Right hindlimb (tissue), 1 donor: ENCODE measurements at places on chromosomes 11 and 22.

DNA sequence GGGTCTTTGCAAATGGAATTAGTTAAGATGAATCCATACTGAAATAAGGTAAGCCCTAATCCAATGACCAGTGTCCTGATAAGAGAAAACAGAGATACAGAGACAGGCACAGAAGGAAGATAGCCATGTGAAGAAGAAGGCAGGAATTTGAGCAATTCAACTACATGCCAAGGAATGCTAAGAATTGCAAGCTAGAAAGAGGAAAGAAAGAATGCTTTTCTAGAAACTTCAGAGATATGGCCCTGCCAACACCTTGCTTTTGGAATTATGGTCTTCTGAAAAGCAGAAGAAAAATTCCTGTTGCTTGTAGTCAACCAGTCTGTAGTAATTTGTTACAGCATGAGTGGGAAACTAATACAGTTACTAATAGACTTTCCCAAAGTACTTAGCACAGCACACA, 111.3 kb downstream of the SLC17A6 start:
- DNase-seq, result no peak

DNA sequence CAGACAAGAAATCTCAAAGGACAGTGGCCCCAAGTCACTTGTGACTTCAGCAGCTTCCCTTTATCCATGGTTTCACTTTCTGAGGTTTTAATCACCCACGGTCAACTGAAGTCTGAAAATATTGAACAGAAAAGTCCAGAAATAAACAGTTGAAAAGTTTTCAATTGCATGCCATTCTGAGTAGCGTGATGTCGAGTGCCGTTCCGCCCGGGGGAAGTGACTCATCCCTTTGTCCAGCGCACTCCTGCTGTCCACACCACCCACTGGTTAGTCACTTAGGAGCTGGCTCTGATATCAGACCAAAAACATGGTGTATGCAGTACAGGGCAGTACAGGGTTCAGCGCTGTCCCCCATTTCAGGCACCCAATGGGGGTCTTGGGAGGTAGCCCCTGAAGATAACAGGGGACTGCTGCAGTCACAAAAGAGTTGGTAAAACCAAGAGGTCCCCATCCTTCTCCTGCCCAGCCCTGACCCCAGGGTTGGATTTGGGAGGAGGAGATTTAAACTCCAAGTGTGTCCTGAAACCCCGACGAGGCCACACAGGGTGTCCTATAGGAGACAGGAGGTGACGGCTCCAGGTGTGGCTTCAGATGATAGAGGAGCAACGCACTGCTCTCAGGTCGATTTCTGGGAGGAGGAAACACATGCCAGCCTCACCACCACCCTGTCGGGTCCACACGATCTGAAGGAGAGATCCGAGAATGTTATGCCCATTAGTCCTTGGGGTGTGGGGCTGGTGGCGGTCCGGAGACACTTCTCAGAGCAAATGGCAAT, 390.1 kb downstream of the CTTN start:
- DNase-seq, result no peak

DNA sequence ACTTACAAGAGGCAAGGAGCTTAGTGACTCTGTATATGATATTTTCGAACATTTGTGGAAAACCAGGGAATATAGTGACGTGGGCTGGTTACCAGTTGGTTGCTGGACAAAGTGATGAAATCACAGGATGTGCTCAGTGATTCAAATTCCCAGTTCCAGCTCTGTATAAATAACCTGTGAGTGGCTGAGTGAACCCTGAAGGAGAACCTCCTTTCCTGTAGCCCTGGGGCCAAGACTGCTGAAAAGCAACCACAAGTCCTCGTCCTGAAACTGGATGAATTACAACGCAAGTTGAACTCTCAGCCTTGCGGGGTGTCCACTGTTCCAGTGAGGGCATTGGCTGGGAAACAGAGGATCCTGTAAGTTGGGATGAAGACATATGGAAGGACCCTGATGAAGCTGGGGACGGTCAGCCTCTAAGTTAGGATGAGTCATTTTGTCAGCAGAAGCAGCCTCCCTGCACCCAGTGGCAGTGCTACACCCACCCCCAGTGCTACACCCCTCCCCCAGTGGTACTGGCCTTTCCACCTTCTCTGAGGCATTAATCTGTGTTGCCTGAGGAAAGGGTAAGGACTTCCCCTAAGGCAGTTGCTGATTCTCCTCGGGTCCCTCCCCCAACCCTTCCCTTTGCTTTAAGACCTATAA, 22.0 kb upstream of the CD81 start:
- DNase-seq, result no peak

DNA sequence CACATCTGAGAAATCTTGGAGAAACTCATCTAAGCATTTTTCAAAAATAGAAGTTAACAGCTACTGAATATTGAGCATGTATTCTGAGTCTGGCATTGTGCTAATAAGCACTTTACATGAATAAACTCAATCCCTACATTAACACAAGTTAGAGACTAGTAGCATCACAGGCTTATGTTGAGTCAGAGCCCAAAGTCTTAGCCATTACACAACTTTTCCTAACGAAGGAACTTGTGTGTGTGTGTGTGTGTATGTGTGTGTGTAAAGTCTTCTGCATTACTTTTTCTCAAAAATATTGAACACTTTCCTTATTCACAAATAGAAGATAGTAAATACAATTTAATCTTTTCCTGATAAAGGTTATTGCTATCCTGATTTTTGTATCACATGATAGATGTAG, 8.7 kb upstream of the CLPB start:
- no peak for DNase-seq

DNA sequence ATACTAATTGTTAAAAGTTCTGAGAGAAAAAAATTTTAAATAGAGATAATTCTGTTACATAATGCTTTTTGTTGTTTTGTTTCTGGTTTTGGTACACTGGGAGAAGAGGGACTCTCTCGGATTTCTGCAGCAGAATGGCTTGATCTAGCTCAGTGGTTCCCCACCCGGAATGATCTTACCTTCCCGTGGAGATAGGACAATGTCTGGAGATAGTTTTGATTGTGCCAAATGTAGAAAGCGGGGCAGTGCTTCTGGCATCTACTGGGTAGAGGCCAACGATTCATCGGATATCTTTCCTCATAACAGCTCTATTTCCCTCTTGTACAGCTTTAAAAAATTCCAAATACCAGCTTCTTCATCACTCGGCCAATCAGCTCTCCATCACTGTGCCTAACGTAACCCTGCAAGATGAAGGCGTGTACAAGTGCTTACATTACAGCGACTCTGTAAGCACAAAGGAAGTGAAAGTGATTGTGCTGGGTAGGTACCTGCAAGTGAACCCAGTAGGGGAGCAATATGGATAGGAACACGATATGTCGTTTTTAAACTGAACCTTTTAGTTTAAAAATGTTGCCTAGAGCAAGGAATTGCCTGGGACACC, 13.2 kb downstream of the CRTAM start:
- DNase-seq, result no peak

- DNase-seq, result no peak
Observed at GRCh38 chr22:44024288-44024921, at the start of gene PARVB. Gene PARVB (plus strand): TSS chr22:44024302. CDS start chr22:44024340, 38 bp downstream.

GRCh38 chr22:29733362-29734201, 13.8 kb downstream of the CABP7 start:
- no peak for DNase-seq

- peak; percentile 91 for DNase-seq
Observed at GRCh38 chr22:20130731-20131596, 640 bp upstream of the ZDHHC8 start.

DNA sequence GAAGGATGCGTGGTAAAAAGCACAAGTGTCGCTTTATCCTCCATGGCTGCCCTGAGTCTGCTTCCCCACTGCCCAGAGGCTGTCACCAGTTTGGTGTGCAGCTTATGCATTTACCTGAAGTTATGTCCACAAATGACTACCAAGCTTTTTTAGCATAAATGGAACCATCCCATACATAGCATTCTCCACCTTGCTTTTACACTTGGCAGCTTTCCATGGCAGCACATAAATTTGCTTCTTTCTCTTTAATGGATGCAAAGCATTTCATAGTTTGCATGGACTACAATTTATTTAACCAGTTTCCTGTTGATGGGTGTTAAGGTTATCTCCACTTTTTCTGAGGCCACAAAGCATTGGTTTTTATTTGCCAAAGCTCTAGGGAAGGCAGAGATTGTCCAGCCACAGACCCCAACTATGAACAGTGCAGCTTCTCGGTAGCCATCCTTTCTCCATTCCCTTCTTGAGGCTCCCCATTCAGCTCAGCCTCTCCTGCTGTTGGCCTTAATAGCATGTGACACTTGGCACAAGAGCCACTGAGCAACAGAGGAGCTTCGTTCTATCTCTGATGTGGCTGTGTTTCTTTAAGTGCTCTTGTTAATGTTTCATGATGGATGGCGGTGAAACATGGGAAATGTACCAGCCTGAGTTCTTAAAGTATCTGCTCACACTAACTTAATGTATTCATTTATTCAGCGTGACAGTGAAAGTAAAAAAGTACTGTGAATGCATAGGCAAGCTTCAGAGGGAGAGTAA, 59.8 kb upstream of the NAV2 start:
- DNase-seq, result no peak

GRCh38 chr11:69620683-69621290, 20.2 kb upstream of the CCND1 start:
- no peak for DNase-seq

- DNase-seq, result no peak
Observed at GRCh38 chr11:31725176-31725575, 85.9 kb downstream of the PAX6 start.

- DNase-seq, result no peak
Observed at GRCh38 chr11:17791144-17791543, 56.6 kb downstream of the KCNC1 start.

DNA sequence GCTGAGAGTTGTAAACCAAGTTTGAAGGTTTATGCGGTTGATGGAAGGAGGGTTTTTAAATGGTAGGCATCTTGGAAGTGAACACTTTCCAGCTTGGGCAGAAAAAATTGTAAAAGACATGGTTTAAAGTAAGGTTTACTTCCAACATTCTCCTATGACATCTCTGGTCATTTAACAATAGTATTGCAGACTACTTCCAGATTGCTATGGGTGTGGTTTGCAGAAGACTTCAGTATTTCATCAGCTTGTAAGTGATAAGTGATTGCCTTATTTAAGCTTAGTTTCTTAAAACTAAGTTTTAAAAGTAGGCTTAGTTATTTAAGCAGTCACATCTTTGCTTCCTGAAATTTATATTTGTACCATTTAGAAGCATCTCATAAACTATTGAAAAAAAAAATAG, 7.2 kb upstream of the STT3A start:
- no peak for DNase-seq

GRCh38 chr22:30250661-30251267, 4.2 kb upstream of the LIF start:
- DNase-seq, result no peak

GRCh38 chr22:49969751-49970527, 9.4 kb downstream of the PIM3 start:
- DNase-seq, result peak; percentile 20

DNA sequence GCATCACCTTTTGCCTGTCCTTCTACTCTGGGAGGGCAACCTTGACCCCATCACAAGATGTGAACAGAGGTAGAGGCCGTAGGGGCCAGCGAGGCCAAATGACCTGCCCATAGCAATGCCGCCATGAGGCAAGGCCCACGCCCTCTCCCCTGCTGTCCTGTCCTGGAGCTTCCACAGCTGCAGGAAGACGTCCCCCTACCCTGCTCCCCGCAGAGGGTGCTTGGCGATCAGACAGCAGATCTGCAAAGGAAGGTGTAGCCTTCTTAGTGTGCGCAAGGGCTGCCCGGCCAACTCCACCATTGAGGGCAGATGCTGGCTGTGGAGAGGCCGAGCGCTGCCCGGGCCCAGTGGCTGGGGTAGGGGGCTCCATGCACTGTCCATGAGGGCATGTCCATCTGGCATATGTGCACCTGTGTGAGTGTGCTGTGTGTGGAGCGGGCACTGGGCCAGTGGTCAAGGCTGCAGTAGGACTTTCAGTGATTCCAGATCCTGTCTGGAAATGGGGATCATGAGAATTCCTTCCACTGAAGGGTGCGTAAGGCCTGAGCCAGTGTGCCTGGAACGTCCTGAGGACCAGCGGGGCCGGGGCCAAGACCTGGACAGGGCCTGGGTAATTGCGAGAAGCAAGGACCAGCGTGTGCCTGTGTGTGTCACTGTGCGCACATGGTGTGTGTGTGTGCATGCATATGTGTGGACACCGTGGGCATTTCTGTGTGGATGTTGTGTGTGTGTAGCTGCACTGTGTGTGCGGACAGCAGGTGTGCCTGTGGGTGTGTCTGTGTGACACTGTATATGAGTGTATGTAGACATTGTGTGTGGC, 11.0 kb downstream of the TRPM5 start:
- no peak for DNase-seq

GRCh38 chr11:111307472-111308108, 9.2 kb downstream of the POU2AF3 start:
- no peak for DNase-seq

DNA sequence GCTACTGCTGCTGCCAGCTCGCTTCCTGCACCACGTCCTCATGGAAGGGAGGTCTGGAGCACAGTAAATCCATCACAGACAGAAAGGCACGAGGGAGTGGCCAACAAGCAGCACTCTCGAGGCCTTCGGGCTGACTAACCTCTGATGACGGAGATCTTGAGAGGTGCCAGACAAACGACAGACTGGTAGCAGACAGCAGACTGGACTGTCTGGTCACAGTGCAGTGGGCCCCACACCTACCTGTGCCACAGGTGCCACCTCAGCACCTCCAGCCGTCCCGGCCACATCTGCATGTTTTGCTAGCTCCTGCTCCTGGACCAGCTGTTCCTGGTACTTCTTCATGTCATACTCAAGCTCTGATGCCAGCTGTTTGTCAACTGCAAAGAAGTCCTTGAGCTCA, 64.1 kb downstream of the NCAPD3 start:
- DNase-seq, result no peak

DNA sequence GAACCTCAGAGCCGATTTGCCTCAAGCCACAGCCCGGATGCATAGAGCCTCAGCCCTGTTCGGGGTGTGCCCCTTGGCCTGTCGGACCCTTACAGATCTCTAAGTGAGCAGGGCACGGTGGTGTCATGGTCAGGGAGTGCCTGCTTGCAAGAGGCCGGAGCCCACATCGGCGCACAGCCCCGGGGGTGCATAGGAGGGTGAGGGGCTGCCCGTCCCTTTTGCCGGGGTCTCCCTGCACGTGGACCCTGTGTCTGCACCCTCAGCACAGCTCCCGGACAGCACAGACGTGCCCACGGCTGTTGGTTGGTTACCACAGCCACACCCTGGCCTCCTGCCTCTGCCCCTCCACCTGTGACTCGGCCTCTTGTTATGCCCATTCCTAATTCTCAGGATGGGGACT, 6.5 kb downstream of the RAB36 start:
- DNase-seq, result no peak

GRCh38 chr11:76609736-76610370, 60.7 kb downstream of the LRRC32 start:
- DNase-seq, result no peak

- DNase-seq, result no peak
Observed at GRCh38 chr22:35134637-35135036, 68.7 kb downstream of the ISX start.

- DNase-seq, result no peak
Observed at GRCh38 chr11:47078751-47079521, 97.7 kb downstream of the ARFGAP2 start.
